ENCODE measurements at places on chromosomes 2 and 18.

GRCh38 chr2:186884587-186884986 is 35.6 kb upstream of the ZSWIM2 start:
- no peak for DNase-seq

GRCh38 chr2:217370391-217370790 is 510.5 kb upstream of the TNP1 start:
- DNase-seq: no peak

GRCh38 chr2:25228848-25229278 is 60.5 kb upstream of the POMC start:
- DNase-seq: no peak

DNA sequence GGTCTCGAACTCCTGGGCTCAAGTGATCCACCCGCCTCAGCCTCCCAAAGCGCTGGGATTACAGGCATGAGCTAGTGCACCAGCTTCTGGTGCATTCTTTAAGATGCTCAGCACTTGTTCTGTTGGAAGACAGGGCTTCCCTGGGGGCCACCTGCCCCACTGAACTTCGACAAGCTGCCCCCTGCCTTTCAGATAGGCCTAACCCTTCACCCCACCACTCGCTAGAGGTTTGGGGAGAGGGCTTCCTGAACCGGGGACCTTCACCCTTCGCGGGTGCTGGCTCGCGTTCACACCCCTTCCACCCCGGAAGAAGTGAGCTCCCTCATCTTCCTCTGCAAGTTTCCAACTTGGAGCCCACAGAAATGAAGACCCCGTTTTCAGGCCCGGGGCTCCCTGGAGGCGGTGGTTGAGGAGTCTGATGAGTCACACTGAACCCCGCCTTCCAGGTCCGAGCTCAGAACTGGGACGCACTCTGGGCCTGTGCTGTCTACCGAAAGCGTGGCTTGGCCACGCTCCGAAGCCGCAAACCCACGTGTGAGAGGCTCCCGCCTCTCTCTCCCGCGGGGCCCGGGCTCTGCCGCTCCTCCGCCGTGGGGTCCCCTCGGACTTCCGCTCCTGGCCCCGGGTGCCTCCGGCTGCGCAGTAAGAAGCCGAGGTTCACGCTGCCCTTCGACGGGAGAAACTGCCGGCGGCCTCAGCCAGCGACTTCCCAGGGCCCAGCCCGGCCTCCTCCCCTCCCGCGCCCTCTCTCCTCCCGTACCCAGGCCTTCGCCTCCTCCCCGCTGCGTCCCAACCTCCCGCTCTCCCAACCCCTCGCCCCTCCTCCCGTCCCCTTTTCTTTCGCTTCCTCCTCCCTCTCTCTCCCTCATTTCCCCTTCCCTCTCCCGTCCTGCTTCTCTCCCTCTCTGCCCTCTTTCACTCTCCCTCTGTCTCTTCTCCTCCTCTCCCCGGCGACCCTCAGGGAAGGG is 47.5 kb upstream of the SP3 start:
- DNase-seq: peak; percentile 36

Measured in stimulated activated CD4-positive, alpha-beta T cell treated with anti-CD3 and anti-CD28 coated beads, Interleukin-2, amount 100 ng/mL, for 24 hours (primary cell).